NCI-H1694 treated with DMSO at 0.1 percent for 48 hours (cell line): ENCODE measurements at places on chromosomes 3 and 15.
A peak's percentile ranks its signal among the peaks of the same experiment; 100 is the strongest.

DNA sequence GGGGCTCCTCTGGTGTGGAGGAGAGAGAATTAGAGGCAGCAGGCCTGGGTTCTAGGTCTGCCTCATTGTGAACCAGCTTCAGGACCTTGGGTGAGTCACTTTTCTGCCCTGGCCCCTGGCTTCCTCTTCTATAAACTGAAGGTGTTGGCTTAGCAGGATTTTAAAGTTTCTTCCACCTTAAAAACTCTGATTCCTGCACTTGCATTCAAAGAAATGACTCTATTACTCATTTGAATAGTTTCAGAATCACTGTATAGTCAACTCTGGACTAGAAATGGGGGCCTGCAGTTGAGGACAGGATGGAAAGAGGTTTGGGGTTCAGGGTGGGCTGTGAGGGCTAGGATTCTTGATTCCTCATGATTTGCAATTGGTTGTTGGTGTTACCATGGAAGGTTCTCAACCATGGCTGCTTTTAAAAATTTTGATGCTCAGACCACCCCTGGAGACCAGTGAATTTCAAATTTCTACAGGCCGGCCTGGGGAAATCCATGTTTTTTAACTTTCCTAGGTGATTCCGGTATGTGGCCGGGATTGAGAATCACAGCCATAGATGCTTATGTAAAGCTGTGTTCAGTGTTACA lies 19.9 kb downstream of the SMAD3 start:
- DNase-seq: no peak

GRCh38 chr3:108838436-108838835 lies 15.8 kb downstream of the TRAT1 start:
- DNase-seq: no peak

GRCh38 chr3:4776980-4777581 lies 202.2 kb upstream of the BHLHE40 start:
- DNase-seq: no peak

GRCh38 chr3:162295323-162295983 lies 798.8 kb downstream of the OTOL1 start:
- DNase-seq: no peak

- DNase-seq: peak; percentile 60
Measured at GRCh38 chr15:74489518-74490338, 28.8 kb upstream of the UBL7 start.

- no peak for DNase-seq
Measured at GRCh38 chr3:114218006-114218405, 19.4 kb downstream of the ZNF80 start.

DNA sequence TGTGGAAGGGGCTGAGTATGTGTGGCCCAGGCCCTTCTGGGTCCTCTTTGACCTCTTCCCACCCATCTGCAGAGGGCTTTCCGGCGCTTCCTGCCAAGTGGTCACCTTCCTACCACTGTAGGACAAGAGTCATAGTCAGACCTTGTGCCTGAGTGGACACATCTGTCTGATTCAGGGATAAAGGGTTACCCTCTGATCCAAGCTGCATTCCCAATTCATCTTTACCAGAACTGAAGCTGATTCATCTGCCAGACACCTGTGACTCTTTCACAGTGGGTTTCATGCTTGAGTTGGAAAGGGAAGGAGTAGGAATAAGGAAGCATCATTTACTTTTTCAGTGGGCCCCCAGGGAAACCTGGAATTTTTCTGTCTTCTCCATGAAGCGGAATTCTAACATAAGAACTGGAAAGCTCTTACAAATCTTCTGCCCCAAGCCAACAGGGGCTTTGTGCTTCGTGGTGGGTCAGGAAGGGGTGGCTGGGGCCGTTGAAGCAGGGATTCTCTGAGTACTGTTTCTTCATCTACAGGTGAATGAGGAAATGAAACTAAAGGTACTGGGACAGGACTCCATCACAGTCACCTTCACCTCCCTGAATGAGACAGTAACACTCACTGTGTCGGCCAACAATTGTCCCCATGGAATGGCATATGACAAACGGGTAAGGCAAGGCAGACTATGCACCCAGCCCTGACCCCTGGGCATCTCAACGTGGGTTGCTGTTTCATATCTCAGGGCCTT lies 46.4 kb downstream of the C3orf20 start:
- DNase-seq: no peak

- no peak for DNase-seq
Measured at GRCh38 chr3:154121701-154122551, 736 bp downstream of the ARHGEF26 start.

- DNase-seq: no peak
Measured at GRCh38 chr3:38689774-38690173, 40.3 kb upstream of the SCN5A start.

DNA sequence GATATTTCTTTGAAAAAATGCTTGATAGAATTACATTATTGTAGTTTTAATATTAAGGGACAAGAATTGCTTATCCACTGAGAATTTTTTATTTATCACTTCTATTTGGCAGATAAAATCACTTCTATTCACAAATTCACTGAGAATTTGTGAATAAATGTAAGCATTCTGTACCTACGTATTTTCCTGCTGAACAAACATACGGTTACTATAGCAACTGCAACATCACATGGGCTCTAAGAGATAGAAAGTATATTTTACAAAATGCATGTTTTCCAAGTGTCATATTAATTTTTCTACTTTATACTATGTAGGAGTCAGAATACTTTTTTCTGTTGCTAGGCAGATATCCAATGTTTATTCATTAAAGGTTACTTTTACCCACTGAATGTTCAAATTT lies 166.2 kb downstream of the ZIC1 start:
- no peak for DNase-seq

DNA sequence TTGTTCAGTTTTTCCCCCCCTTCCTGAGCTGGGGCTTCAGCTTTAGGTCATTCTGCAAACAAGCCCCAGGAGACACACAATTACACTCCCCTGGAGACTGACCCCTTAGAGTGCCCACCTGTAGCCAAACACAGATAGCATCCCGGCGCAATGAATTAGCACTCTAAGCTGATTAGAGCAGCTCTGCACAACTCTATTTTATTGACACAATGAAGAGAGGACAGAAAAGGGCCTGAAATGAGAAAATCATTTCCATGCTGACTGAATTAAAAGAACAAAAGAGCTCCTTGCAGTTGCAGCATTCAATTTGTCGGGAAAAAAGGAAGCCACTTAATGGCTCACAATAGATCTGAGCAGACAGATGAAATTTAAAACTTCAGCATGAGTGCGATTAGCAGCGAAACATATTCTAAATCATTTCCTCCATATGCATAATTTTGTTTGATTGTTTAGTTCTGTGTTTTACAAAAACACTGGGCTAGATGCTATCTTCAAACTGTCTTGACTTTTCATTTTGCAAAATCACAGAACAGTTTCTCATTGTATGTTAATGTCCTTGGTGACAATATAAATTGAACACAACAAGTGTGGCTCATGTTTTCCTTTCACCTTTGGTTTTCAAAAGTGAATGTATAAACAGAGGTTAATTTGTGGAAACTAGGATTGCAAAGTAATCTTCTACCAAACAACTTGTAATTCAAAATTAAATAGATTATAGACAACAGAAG lies 308.6 kb downstream of the MECOM start:
- DNase-seq: no peak

- no peak for DNase-seq
Measured at GRCh38 chr15:81225161-81225671, 28.5 kb downstream of the IL16 start.

- DNase-seq: no peak
Measured at GRCh38 chr15:31458596-31459399, 132.2 kb downstream of the KLF13 start.

DNA sequence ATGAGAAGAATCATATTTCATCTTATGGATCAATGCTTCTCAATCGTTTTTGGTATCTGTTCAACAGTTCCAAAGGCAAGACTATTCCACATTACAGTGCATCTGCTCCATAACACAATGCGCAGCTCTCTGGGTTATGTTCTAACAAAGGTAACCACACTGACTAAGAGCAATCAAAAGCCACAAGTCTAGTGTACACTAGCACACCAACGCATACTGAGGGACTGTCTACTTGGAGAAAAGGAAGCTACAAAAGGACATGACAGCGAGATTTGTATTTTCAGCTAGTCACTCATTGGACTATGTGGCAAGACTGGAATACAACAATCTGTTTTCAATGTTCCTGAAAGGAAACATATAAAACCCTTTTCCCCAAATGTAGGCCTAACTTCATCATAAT lies 35.8 kb downstream of the SETD2 start:
- DNase-seq: no peak

GRCh38 chr3:64238971-64239667 lies 13.9 kb upstream of the PRICKLE2 start:
- peak; percentile 46 for DNase-seq

- no peak for DNase-seq
Measured at GRCh38 chr3:33789183-33789954, 9.1 kb upstream of the PDCD6IP start.

DNA sequence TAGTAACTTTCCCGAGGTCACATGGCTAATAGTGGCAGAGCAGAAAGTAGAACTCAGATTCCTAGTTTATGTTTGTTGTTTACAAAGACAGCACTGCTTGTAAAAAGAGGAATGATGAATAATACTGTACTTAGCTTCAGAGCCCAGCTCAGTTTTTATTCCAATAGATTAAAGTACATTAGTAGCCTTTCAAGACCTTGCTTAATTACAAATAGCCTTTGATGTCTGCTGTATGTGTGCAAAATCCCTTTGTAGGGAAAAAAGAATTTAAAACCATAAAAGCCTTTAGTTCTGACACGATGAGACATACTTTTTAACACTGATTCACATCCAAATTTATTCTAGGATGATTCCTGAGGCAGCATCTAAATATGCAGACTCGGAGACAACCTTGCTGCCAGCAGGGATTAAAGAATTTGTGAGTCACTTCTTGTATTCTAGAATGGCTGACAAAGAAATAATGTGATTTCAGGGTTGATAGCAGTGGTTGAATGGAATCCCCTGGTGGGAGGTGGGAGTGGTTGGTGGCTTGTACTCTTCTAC lies 324.2 kb upstream of the TGFBR2 start:
- DNase-seq: no peak

DNA sequence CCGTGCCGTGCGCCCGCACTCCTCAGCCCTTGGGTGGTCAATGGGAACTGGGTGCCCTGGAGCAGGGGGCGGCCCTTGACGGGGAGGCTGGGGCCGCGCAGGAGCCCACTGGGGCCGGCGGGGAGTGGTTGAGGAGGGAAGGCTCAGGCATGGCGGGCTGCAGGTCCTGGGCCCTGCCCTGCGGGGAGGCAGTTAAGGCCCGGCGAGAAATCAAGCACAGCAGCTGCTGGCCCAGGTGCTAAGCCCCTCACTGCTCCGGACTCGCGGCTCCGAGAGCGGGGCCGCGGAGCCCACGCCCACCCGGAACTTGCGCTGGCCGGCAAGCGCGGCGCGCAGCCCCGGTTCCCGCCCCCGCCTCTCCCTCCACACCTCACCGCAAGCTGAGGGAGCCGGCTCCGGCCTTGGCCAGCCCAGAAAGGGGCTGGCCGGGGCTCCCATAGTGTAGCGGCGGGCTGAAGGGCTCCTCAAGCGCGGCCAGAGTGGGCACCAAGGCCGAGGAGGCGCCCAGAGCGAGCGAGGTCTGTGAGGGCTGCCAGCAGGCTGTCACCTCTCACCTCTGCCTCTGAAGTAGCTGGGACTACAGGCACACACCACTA lies 7.8 kb downstream of the GP9 start:
- no peak for DNase-seq

- no peak for DNase-seq
Measured at GRCh38 chr15:75416584-75416983, 34.9 kb downstream of the SIN3A start.

GRCh38 chr3:89622063-89622700 lies 514.8 kb downstream of the EPHA3 start:
- no peak for DNase-seq

DNA sequence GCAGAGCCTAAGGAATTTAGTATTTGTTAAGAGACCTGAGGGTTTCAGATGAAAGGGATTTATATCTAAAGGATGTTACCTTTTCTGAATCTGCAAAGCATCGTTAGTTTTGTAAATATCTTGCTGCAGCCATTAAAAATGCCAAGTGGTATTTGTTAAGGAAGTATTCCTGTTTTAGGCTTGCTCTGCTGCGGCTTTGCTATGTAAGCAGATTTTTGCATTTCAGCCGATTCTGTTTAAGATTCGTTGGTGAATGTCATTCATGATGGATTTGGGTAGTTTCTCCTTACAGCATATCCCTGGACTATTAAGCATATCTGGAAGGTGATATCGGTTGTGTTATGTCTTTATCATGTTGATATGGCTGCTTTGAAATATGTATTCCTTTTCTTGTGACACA lies 1.0 kb downstream of the USP8 start:
- no peak for DNase-seq

DNA sequence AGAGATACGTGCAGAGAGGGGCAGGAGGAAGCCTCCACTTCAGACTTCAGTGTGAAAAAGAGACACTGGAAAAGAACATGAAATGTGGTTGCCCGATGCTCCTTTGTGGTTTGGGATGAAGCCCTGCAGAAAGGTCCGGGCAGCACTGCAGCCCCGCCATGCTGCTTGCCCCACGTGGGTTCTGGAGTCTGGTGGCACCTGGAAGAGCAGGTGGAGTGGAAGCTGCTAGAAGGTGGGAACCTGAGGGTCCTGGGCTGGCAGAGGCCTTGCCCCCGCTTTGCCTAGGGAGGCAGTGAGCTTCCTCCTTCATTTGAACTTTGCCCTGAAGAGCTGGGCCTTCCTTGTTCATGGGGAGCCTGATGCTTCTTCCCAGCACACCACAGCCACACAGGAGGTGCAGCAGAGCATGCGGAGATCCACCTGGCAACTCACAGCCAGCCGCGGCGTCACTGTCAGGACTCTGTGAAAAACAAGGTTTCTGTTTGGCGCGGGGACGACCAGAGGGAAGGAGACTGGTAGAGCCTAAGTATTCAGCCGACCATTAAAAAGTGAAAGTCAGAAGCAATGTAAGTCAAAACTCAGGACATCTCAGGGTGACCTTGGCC lies 59.0 kb downstream of the APBA2 start:
- DNase-seq: no peak

- no peak for DNase-seq
Measured at GRCh38 chr15:101078669-101079323, 159.6 kb downstream of the LRRK1 start.

- no peak for DNase-seq
Measured at GRCh38 chr3:193884652-193885051, 251.3 kb upstream of the HES1 start.

GRCh38 chr15:29747837-29748417 lies 74.3 kb downstream of the TJP1 start:
- DNase-seq: peak; percentile 6

GRCh38 chr3:45960289-45960688 lies 17.0 kb downstream of the CXCR6 start:
- DNase-seq: no peak

GRCh38 chr3:154819491-154819890 lies 260.6 kb upstream of the MME start:
- no peak for DNase-seq

DNA sequence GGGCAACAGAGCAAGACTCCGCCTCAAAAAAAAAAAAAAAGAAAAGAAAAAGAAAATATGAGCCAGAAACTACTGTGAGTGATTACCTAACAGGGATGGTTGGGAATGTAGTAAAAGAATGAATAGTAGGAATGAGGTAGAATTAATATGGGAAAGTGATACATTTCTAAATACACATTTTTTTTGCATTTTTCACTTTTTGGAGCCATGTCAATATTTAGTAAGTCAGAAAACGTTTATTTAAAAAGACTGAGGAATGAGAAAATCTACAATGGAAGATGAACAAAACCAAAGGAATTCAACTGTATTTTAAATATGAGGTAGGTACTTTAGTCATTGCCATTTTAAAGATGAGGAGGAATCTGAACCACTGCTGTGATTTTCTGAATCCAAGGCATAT lies 817.2 kb upstream of the CADM2 start:
- no peak for DNase-seq
